Activated CD4-positive, alpha-beta T cell treated with anti-CD3 and anti-CD28 coated beads, Interleukin-2, Interleukin-6, amounts not matched to agents 100 ng/mL and 50 ng/mL, durations not matched to agents 16 hours and 8 hours (primary cell): ENCODE measurements at places on chromosomes 1 and 21.
A peak's percentile ranks its signal among the peaks of the same experiment; 100 is the strongest.

DNA sequence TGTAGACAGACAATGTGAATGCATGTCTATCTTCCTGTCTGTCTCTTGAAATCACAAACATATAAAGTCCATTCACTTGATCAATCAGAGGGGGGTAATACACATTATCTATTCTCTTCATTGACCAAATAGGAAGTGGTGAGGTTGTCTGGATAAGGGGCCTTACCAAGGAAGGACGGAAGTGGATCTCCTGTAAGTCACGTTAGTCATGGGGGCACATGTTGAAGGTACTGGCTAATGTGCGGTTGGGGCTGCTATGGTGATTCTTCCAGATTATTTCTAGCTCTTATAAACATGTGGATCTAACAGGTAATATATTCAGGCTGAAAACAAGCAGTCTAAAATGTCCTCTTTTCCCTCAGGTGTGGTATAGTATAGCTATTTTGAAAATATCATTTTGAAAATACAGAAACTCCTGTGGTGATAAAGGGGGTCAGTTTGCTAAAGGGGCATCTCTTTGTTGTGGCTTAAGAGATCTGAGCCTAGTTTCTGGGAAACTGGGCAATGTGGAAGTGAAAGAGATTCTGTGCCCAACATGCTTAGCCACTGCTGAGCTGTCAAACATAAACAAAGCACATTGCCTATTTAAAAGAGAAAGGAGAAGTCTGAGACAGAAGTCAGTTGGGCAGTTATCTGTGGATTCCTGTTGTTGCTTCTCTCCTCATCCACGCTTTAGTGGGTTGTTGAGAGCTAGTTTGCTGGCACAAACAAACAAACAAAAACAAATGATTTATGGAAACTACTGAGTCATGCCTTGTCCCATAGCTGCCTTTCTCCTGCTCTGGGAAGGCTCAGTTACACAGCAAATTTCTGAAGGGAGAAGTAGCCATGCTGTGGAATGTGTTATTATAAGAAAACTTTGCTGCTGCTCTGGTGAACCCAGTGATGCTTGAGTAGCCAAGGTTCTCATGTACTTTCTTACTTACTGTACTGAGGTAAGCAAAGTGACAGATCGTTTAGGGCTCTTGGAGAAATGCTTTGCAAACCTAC, 166.9 kb downstream of the HLX start:
- DNase-seq = peak; percentile 22

DNA sequence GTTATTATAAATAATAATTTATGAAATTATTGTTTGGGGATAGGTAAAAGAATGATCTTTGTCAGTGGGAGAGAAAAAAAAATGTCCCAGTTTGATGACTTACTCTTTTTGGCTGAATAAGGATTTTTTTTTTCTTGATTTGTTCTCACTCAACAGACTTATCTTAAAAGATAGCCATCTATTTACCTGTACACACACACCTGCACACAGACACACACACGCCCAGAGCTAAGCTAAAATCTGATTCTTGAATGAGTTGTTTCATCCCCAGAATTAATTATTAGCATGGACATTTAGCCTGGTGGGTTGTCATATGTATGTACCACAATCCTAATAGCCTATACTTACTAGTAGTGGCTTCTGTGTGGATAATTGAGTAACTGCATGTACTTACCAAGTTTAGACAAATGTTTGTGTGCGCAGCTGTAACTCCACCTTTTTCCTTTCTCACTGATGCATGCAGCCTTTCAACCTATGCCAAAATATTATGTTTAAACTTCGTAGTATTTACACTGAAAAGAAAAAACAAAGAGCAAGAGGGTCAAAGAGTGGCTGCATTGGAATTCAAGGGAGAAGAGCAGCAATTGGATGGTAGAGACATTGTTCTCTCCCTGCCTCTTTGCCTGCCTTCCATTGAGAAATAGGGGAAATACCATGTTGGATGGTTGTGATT, 174.3 kb downstream of the ADGRL2 start:
- no peak for DNase-seq

- DNase-seq = no peak
Measured at GRCh38 chr1:8908388-8909151, 30.1 kb upstream of the ENO1 start.

- DNase-seq = no peak
Measured at GRCh38 chr1:2119886-2120285, 69.7 kb downstream of the PRKCZ start.

GRCh38 chr1:172790245-172790644, 131.3 kb downstream of the FASLG start:
- no peak for DNase-seq

DNA sequence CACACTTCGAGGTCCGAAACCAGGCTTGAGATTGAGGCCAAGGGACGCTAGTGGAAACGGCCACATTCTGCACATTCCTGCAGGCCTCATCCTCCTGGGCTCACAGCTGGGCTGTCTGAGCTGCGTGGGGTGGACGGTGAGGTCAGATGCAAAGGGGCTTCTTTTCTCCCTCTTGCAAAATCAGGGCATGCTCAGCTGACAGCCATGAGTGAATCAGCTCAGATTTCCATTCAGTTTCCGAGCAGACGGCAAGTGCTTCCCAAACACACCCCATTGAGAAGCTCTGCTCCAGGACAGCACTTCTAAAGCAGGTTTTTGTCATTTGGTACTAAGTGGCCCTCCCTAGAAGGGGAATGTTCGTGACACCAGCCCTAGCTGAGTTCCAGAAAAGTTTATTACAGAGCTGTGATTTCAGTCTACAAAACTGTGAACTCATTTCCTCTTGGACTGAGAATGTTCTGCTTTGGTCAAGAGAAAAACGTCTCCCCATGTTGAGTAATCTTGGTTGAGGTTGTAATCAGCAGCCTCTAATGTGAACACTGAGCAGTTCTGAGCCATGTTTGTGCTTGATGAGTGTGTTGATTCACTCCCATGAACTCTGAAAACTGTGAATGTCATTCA, 10.0 kb downstream of the PDPN start:
- DNase-seq = no peak

GRCh38 chr1:201737352-201738060, 91.5 kb upstream of the IPO9 start:
- DNase-seq = no peak

DNA sequence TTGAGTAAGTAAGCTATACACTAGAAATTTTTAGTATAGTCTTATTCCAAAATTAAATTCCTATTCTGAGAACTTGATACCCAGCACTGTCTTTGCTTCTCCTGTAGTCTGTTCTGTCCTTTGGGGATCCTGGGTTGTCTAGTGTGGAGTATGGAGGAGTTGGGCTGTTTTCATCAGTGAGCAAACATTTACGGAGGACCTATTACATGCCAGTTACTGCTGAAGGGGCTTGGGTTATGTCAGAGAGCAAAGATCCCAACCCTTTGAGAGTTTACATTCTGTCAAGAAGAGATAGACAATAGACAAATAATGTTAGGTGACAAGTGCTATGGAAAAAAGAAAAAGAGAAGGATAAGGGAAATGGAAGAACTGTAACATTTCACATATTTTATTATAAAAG, 9.0 kb downstream of the TRAPPC10 start:
- DNase-seq = no peak

GRCh38 chr1:16425125-16426025, 11.8 kb downstream of the SPATA21 start:
- no peak for DNase-seq

- DNase-seq = no peak
Measured at GRCh38 chr1:92504291-92505014, 17.7 kb upstream of the GFI1 start.

DNA sequence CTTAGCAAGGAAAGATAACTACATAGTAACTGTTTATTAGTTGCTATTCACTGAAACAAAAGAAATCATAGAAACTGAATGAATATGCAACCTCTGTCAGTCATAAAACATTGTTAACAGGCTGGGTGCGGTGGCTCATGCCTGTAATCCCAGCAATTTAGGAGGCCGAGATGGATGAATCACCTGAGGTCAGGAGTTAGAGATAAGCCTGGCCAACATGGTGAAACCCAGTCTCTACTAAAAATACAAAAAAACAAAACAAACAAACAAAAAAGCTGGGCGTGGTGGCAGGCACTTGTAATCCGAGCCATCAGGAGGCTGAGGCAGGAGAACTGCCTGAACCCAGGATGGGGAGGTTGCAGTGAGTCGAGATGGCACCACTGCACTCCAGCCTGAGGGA, 44.1 kb downstream of the CRB1 start:
- no peak for DNase-seq

- DNase-seq = no peak
Measured at GRCh38 chr21:24759348-24760075, 847.8 kb downstream of the MRPL39 start.

GRCh38 chr1:77614037-77614436, 68.4 kb downstream of the ZZZ3 start:
- no peak for DNase-seq

DNA sequence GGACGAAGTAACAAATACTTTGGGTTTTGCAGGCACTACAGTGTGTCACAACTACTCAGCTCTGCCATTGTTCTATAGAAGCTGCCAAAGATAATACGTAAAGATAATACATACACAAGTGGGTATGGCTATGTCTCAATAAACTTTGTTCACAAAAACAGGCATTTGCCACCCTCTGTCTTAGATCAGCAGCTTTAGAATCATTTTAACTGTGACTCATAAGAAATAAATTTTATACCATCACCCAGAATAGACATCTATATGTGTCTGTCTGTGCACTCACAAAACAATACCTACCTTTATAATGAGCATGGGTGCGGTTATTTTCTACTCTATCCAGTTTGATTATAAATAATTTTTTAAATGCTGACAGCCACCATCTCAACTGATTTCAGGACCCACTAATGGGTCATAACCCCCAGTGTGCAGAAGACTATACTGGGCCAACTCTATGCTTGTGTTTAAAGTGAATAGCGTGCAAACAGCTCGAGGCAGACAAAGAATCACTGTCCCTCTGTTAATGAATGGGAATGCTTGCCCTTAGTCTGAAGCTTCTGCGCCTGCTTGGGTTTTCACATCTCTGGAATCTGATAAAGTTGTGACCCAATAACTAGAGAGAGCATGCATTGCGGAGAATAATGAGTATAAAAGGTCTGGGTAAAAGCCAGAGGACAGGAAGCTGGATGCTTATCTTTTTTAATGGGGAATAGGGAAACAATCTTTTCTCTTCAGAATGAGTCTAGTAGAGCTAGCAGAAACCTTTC, 216.2 kb downstream of the PLPP3 start:
- no peak for DNase-seq

- DNase-seq = no peak
Measured at GRCh38 chr1:166272851-166273250, 106.0 kb upstream of the FAM78B start.

DNA sequence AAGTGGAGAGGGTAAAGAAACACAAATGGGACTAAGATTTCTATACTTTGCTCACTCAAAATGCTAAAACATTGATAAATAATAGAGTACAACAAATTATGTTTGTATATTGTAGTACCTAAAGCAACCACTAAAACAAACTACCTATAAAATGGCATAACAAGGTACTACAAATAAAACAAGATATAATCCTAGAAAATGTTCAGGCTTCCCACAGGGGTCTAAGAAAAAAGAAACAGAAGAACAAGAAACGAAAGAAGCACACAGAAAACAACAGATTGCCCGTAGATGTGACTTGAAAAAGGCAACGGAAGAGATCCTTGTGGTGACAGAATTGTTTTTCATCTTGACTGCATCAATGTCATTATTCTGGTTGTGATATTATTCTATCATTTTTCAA, 63.3 kb upstream of the ADGRL4 start:
- no peak for DNase-seq

DNA sequence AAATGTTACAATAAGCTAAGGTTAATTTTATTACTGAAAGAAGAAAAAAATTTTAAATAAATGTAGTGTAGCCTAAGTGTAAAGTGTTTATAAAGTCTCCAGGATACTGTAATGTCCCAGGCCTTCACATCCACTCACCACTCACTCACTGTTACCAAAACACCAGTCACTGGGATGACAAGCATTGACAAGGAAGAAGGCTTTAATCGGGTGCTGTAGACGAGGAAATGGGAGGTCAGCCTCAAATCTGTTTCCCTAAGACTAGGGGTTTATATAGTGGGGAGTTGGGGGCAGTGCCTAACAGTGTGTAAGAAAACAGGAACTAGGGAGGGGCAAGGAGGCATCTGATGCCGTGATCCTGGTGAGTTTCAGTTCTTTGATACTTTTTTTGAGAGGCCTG, 69.4 kb downstream of the CHRM3 start:
- no peak for DNase-seq

DNA sequence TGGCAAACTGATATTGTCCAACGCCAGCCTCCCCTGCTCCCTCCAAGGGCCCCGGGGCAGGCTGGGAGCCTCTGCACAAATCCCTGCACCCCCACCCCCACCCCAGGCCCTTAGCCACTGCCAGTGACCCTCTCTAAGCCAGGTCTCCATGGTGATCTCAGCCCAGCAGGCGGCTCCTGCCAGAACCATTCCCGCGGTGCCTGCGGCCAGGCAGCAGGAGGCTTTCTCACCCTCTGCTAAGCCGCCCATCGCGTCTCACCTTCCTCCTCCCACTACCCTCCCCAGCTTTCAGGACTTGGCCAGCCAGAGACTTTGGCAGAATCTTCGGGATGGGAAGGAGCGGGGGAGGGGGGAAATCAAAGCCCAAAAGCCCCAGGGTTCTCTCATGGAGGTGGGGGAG, 46.8 kb upstream of the WASF2 start:
- DNase-seq = no peak

GRCh38 chr21:37792046-37792445, 124.2 kb downstream of the KCNJ6 start:
- no peak for DNase-seq

GRCh38 chr1:154353460-154353904, 28.2 kb downstream of the ATP8B2 start:
- peak; percentile 68 for DNase-seq

GRCh38 chr1:224897529-224898327, 31.7 kb upstream of the DNAH14 start:
- no peak for DNase-seq

- DNase-seq = no peak
Measured at GRCh38 chr1:146021050-146021445, 487 bp downstream of the HJV start.

GRCh38 chr1:17134034-17134433, 14.8 kb upstream of the PADI2 start:
- no peak for DNase-seq

DNA sequence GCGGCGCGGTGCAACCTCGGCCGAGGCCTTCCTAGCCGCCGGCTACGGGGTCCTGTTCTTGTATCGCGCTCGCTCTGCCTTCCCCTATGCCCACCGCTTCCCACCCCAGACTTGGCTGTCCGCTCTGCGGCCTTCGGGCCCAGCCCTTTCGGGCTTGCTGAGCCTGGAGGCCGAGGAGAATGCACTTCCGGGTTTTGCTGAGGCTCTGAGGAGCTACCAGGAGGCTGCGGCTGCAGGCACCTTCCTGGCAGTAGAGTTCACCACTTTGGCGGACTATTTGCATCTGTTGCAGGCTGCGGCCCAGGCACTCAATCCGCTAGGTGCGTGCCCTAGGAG, 379 bp downstream of the PPCS start:
- peak; percentile 69 for DNase-seq

GRCh38 chr1:168507231-168507630, 36.6 kb downstream of the XCL2 start:
- DNase-seq = no peak

GRCh38 chr1:6185635-6186382, 5.7 kb upstream of the CHD5 start:
- DNase-seq = peak; percentile 53

- no peak for DNase-seq
Measured at GRCh38 chr1:43634721-43635120, 15.2 kb upstream of the KDM4A start.
